Activated naive CD4-positive, alpha-beta T cell treated with anti-CD3 and anti-CD28 coated beads for 36 hours (primary cell): ENCODE measurements at places on chromosomes 1 and 21. TPM values are rescaled to one million over a fixed set of nuclear protein-coding genes. Genes with fewer than 3 reads are reported as not detected.
A peak's percentile ranks its signal among the peaks of the same experiment; 100 is the strongest.

- no peak overlapping the region for H3K4me3 ChIP-seq
- H3K27ac ChIP-seq: no peak overlapping the region
- no peaks in the 10 kb centered on the region for H3K36me3 ChIP-seq
- peaks cover 1% of the 10 kb centered on the region for H3K27me3 ChIP-seq
- no peak for DNase-seq
These were observed 107.0 kb downstream of the PLXNA2 start for GRCh38 chr1:208137193-208137592.

GRCh38 chr1:53878492-53879105 is 11.0 kb downstream of the YIPF1 start:
- no peak for DNase-seq
- no peaks in the 10 kb centered on the region for H3K27me3 ChIP-seq
- no peak overlapping the region for H3K27ac ChIP-seq
- no peak overlapping the region for H3K4me3 ChIP-seq
- H3K36me3 ChIP-seq: peaks cover 37% of the 10 kb centered on the region
- H3K4me1 ChIP-seq: peaks cover 3% of the 10 kb centered on the region

GRCh38 chr1:6157528-6158174 is 22.5 kb downstream of the CHD5 start:
- H3K27me3 ChIP-seq: peaks cover 14% of the 10 kb centered on the region
- H3K36me3 ChIP-seq: no peaks in the 10 kb centered on the region
- no peak overlapping the region for H3K27ac ChIP-seq

DNA sequence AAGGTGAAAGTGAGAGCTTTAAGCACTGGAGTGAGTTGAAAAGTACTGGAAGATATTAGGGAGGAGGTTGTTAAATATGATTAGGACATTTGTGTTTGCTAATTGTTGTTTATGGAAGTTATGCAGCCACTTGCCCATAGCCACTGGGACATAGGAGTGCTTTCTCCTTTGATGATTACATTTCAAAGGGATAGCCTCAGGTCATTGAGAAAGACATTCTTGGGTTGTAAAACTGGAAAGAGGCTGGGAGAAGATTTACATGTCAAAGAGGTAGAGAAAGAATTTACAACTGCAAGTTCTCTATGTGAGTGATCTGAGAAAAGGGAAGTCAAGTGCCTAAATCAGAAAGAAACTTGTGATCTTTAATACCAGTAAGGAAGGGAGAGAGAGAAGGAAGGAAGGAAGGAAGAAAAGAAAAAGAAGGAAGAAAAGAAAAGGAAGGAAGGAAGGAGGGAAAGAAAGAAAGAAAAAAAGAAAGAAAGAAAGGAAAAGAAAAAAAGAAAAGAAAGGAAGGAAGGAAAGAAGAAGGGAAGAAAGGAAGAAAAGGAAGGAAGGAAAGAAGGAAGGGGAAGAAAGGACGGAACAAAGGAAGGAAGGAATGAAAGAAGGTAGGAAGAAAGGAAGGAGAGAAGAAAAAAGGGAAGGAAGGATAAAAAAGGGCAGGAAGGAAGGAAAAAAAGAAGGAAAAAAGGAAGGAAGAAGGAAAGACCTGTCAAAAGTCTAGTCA is 284.6 kb upstream of the DPYD start:
- DNase-seq: no peak
- H3K27ac ChIP-seq: no peak overlapping the region
- H3K27me3 ChIP-seq: peaks cover under 1% of the 10 kb centered on the region
- H3K4me3 ChIP-seq: no peak overlapping the region
- H3K36me3 ChIP-seq: no peaks in the 10 kb centered on the region

DNA sequence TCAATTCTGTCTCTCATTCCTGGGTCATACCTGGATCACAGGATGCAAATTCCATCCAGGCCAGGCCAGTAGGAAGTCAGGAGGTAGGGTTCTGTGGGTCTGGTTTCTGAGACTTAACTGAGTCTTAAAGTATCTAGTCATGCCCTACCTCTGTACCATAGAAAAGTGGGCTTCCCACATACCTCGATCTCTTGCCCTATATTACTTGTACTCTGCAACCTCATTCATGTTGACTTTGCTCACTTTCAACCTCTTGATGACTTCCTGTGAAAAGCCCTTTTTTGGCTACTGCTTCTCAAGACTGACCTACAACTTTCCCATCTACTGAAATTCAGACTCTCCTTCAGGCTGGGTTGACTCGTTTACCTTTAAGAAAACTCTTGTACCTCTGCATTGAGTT is 128.9 kb upstream of the C8B start:
- no peak overlapping the region for H3K4me3 ChIP-seq
- no peaks in the 10 kb centered on the region for H3K27me3 ChIP-seq
- H3K4me1 ChIP-seq: no peaks in the 10 kb centered on the region
- no peak overlapping the region for H3K27ac ChIP-seq
- DNase-seq: no peak

DNA sequence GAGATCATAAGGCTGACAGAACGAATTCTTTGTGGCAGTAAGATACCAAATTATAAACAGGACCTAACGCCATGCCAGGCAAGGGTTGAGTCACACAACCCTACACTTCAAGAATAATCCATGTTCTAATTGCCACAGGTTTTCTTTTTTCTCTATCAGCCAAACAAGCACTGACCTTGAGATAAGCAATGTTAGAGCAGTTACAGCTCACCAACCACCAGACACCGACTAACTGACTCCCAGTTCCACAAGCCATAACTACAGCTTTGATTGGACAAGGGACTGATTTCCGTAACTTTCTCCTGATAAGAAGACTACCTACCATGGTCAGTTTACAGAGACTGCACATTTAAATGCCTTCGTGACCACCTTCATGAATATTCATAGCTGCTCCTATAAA is 149.6 kb downstream of the PTPRU start:
- H3K4me3 ChIP-seq: no peak overlapping the region
- H3K27me3 ChIP-seq: peaks cover 26% of the 10 kb centered on the region
- DNase-seq: no peak
- no peaks in the 10 kb centered on the region for H3K4me1 ChIP-seq
- H3K27ac ChIP-seq: no peak overlapping the region
- no peaks in the 10 kb centered on the region for H3K36me3 ChIP-seq

GRCh38 chr21:23003951-23004350 is 2005.7 kb downstream of the NCAM2 start:
- H3K4me3 ChIP-seq: no peak overlapping the region
- no peak for DNase-seq
- H3K27ac ChIP-seq: no peak overlapping the region
- no peaks in the 10 kb centered on the region for H3K4me1 ChIP-seq
- no peaks in the 10 kb centered on the region for H3K27me3 ChIP-seq
- H3K36me3 ChIP-seq: no peaks in the 10 kb centered on the region

- H3K27me3 ChIP-seq: no peaks in the 10 kb centered on the region
- H3K27ac ChIP-seq: peak overlapping the region; percentile 42
- DNase-seq: peak; percentile 10
These were observed 30.2 kb downstream of the SLC22A15 start for GRCh38 chr1:116006486-116006964.

DNA sequence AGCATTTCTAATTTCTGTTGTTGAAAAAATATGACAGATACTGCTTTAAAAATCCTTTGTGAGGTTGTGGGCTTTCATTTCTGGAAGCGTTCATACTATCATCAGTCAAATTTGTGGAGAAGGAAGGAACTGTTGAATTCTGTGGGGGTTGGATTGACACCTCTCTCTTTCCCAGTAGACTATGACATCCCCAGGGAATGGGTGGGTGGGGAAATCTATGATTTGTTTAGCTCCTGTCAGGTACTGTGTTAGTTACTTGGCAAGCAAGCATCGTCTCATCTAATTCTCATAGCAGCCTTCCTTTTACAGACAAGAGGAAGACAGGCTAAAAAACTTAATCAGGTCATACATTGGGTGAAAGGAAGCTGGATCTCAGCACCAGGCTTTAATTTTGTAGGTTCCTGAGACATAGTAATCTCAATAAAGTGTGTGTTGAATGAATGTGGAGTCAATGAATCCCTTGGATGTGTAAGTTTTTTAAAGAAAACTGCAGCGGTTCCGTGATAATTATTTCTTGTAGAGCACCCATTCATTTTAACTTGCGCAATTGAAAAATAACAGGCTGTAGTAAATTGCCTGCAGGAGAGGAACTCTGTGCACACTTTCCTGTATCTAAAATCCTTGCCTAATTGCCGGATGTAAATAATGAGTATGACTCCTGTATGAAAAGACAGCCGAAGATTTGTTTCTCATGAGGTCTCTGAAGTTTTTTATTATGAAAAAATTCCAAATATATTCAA is 60.6 kb downstream of the MYOM3 start:
- H3K27ac ChIP-seq: no peak overlapping the region
- no peaks in the 10 kb centered on the region for H3K4me1 ChIP-seq
- H3K4me3 ChIP-seq: no peak overlapping the region
- no peaks in the 10 kb centered on the region for H3K27me3 ChIP-seq
- no peaks in the 10 kb centered on the region for H3K36me3 ChIP-seq

GRCh38 chr1:151838222-151839081 is 1.2 kb downstream of the C2CD4D start:
- no peaks in the 10 kb centered on the region for H3K27me3 ChIP-seq
- H3K36me3 ChIP-seq: peaks cover 2% of the 10 kb centered on the region
- peak overlapping the region; percentile 83 for H3K27ac ChIP-seq

- peaks cover 10% of the 10 kb centered on the region for H3K4me1 ChIP-seq
- no peak overlapping the region for H3K4me3 ChIP-seq
- H3K36me3 ChIP-seq: no peaks in the 10 kb centered on the region
These were observed 11.7 kb downstream of the RIMKLA start for GRCh38 chr1:42392255-42392654.

GRCh38 chr1:25501235-25502058 is 42.0 kb upstream of the LDLRAP1 start:
- H3K4me1 ChIP-seq: peaks cover 29% of the 10 kb centered on the region
- peak overlapping the region; percentile 36 for H3K27ac ChIP-seq
- peak; percentile 60 for DNase-seq
- no peaks in the 10 kb centered on the region for H3K27me3 ChIP-seq

- peaks cover 32% of the 10 kb centered on the region for H3K4me1 ChIP-seq
- H3K27me3 ChIP-seq: no peaks in the 10 kb centered on the region
- H3K4me3 ChIP-seq: peak overlapping the region; percentile 90
- peaks cover 65% of the 10 kb centered on the region for H3K36me3 ChIP-seq
- H3K27ac ChIP-seq: peak overlapping the region; percentile 96
These were observed 1.7 kb downstream of the MCL1 start for GRCh38 chr1:150577557-150578271.

DNA sequence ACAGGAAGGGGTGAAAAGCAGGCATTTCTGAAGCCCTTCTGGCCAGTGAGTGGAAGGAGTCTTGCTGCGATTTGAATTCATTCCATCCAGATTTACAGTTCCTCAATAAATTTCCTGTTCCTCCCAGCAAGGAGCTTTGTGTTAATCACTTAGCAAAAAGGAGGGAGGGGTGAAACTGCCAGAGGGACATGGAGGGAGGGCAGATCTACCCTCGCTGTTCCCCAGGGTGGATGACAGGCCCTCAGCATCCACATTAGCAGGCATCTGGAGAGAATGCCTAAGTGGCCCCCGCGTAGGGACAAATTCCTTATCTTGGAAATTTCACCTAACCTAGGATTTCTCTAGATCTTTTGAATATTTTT is 1.2 kb downstream of the ETV3 start:
- H3K36me3 ChIP-seq: peaks cover 37% of the 10 kb centered on the region
- DNase-seq: no peak
- H3K4me1 ChIP-seq: peaks cover 69% of the 10 kb centered on the region
- peak overlapping the region; percentile 85 for H3K27ac ChIP-seq

Gene SV2A
- 8.6 TPM for total RNA-seq

Gene RIPPLY3
- total RNA-seq: 0.10 TPM

Gene LRRC7
- not detected for total RNA-seq

Gene SELP
- total RNA-seq: 2.6 TPM

Gene BNIPL
- total RNA-seq: 1.3 TPM

Gene CD1E
- not detected for total RNA-seq
